ENCODE measurements at places on chromosomes 12 and 14.

DNA sequence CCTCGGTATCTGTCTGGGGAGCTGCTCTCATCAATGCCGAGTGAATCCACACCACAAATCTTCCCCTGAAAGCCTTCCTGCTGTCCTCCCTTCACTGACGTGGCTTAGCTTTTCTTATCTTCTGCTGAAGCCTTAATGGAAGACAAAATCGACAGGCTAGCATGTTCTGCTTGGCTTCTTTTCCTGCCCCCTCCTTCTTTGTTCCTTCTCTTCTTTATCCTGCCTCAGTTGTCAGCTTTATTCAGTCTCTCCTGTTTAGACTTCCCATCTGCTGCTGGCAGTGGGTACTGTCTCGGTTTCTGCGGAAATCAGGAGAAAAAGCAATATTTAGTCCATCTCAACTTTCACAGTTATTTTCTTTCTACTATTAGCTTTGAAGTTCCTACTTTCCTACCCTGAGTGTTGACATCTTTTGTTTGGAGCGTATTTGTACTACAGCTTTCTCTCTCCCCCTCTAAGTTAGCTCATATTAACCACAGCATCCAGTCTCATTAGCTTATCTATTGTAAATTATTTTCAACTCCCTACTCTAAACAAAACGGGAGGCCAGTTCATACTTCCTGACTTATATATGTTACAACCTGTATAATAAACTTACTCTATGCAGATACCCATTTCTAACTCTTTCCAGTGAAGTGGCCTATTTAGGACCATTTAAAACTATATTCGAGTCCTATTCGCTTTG, 226.0 kb downstream of the DACT1 start:
- no peak for DNase-seq

DNA sequence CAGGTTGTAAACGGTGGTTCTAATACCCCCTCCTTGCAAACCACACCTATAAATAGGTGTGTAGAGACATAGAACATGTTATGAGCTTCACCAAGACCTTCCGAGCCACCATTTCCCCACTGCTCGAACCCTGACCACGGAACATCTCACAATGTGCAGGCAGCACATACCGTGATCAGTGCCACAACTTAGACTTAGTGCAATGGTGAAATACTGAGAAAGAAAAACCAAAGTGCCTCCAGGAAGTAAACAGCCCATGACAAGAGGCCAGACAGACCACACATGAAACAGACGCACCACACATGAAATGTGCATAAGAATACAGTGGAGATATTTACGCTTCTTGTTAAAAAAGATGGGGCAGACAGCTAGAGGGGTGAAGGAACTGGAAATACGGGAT, 166.9 kb upstream of the CCND2 start:
- no peak for DNase-seq

- no peak for DNase-seq
Measured at GRCh38 chr12:51322452-51322851, 1.5 kb downstream of the BIN2 start.

DNA sequence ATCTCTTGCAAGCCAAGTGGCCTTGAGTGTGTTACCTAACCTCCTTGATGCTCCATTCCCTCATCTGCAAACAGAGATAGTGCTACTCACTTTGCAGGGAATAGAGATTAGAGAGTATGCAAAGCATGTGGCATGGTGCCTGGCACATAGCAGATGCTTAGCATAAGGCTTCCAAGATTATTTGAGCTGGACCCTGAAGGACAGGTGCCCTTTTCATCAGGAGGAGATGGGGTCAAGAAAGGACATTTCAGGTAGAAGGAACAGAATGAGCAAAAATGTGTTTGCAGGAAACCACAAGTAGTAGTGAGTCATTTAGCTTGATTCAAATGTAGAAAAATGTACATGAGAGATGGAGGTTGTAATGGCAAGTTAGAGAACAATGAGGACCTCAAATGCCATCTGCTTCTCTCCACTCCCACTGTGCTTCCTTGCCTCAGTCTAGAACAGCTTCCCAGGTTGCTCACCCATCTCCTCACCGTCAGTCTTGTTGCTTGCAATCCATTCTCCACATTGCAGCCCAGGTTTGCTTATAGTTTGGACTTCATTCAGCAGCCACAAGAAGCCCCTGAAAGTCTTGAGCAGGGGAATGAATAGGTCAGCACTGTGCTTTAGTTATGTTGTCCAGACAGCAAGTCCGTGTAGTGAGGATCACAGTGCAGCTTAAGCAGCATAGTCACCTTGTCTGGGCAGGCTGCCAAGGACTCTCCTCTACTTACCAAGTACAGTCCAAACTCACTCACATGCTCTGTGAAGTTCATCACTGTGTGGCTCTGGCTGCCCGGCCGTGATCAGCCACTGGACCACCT, 536.3 kb upstream of the CCDC196 start:
- DNase-seq = no peak

DNA sequence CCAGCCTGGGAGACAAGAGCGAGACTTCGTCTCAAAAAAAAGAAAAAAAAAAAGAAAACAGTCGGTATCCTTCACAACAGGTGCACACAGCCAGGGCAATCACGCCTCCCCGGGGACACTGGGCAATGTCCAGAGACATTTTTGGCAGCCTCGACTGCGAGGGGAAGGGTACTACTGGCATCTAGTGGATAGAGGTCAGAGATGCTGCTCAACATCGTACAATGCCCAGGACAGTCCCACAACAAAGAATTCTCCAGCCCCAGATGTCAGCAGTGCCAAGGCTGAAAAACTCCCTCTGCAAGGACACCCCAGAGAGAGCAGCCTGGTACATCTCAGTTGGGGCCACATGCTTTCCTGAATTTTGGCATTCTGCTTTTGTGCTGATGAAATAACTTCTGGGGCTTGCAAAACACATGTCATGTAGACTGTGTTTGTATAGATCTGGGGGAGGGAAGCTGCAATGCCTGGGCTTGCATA, 21.5 kb downstream of the ALDH2 start:
- peak; percentile 11 for DNase-seq

DNA sequence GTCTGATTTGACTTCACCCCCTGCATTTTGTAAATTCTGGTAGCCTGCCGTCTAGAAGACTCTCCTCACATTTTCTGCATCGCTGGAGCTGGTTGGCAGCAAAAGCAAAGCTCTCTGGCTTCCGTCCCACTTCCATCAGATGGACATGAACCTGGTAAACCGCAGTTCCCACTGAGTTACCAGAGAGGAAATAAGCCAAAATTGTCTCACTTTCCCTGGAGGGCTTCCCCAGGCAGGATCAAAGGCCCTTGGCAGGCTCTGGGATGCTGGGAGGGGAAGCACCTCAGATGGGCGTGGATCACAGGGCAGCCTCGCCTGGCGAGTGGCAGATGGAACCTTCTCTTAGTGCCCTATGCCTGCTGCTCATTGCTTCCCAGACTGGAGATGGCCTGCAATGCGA, 243.5 kb downstream of the TMEM132C start:
- no peak for DNase-seq
